Activated T-helper 1 cell treated with anti-CD3 and anti-CD28 coated beads, Interleukin-2, amount 50 U/mL, for 16 hours (primary cell): ENCODE measurements at places on chromosomes 2 and 18.

DNA sequence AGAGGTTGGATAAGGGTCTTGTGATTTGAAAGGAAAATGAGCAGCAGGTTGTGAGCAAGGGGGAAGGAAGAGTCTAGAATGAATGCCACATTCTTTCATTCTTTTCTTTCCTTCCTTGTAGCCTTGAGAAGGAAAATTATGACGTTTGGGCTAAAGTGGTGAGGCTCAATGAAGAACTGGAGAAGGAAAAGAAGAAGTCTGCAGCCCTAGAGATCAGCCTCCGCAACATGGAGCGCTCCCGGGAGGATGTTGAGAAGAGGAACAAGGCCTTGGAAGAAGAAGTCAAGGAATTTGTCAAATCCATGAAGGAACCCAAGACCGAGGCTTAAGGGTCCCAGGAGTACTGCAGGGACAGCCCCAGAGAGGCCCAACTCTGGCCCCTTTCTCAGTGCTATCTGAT lies 45.3 kb downstream of the BMP10 start:
- DNase-seq, result no peak

- no peak for DNase-seq
These were observed 89.8 kb downstream of the CABYR start for GRCh38 chr18:24228667-24229041.

- no peak for DNase-seq
These were observed 6.7 kb downstream of the SFTPB start for GRCh38 chr2:85661139-85661858.

- DNase-seq, result no peak
These were observed 409.0 kb upstream of the SMIM21 start for GRCh38 chr18:75836516-75836915.

- DNase-seq, result no peak
These were observed 8.6 kb downstream of the ITGA4 start for GRCh38 chr2:181465676-181466375.

DNA sequence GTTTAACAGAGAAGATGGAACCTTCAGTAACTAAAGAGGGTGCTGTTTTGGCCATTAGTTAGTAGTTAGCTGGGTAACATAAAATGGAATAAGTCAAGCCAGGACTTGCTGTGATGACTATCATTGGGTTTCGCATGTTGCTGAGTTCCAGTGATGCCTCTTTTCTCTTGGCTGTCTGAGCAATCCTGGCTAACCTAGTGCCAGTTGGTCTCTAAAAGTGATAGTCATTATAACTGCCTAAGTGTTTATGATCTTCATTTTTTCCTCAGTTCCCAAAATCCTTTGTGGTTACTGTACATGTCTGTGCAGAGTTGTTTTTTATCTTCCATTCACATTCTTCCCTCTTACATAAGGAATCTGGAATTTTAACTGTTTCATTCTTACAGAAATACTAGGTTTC lies 33.4 kb downstream of the WDR43 start:
- no peak for DNase-seq

GRCh38 chr2:38268691-38269327 lies 108.3 kb downstream of the ATL2 start:
- no peak for DNase-seq

GRCh38 chr2:28610583-28611201 lies 114.8 kb downstream of the PLB1 start:
- no peak for DNase-seq

DNA sequence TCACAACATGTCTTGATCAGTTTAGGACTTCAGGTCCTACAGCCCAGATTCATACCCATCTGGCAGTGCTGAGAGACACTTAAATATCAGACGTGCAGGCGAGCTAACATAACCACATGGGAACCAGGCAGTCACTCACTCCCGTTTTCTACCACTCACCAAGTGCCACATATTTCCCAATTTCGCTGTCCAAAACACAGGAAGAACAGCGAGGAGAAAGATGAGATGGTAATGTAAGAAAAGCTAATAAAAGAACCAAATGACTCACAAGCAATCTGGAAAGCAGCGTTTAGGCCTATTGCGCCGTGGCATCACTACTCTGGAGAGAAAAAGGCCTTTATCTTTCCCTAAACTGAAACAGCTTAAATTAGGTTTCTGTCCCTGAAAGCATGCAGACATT lies 647.8 kb upstream of the SLC39A10 start:
- DNase-seq, result no peak

DNA sequence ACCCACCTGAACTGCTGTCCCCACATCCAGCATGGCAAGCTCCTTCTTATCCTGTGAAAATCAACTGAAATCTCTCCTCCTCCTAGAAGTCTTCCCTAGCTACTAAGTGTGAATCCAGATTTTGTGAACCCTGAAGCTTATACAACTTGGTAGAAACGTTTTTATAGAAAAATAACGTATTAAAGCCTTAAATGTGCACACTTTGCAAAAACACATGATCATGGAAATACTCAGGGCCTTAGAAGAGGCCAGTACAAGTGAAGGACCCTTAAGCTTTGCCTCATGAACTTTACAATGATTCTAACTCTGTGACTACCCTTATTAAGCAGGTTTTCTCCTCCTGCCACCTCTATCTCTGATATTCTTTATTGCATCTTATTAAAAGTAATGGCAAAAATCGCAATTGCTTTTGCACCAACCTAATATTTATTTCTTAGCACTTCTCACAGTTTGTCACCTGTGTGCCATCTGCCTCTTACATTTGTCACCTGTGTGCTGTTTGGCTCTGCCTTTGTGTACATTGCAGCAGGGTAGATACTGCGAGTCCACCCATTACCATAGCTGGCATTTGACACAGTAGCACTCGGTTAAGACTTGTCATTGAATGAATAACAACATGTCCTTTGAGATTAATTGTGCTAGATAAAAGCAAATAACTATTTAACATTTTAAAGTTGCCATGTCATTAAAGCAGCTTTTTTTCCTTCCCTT lies 42.2 kb downstream of the FRZB start:
- DNase-seq, result no peak

DNA sequence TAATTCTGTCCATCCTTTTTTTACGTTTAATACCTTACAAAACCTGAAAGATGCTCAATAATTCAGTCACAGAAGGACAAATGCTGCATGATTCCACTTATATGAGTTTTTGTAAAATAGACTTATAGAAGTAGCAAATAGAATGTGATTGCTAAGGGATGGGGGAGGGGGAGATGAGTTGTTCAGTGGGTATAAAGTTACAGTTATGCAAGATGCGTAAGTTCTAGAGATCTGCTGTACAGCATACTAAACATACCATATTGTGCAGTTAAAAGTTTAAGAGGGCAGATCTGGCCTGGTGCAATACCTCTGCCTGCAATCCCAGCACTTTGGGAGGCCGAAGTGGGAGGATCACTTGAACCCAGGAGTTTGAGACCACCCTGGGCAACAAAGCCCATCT lies 78.8 kb downstream of the TET3 start:
- no peak for DNase-seq

DNA sequence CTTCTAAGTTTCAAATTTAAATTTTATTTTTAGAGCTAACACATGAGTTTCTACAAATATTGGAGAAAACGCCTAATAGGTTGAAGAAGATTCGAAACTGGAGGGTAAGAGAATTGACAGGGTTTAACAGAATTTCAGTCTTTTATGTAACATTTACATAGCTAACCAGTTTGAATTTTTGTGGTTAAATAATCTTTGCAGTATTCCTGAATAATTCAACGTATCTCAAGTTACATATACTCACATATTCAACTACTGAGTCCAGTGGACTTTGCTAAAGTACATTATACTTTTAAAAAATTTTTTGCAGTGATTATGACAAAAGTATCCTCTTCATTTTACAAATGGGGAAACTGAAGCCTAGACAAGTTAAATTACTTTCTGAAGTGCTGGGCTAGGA lies 34.0 kb downstream of the CCNT2 start:
- DNase-seq, result no peak

DNA sequence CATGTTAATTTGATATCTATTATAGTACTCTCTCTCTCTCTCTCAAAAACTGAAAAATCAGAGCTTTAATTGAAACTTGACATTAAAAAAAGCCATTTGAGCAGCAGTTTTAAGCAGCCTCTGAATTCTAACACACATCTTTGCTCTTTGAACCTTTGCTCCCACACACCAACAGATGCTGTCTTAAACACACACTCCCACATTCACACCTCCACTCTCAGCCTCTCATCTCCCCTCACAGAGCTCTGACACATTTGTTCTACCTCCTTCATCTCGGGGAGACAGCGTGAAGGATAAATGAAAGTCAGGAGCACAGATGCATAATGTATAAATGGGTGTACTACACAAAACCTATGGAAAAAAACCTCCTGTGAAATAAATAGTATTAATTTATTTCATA lies 95.2 kb downstream of the NAB1 start:
- no peak for DNase-seq

DNA sequence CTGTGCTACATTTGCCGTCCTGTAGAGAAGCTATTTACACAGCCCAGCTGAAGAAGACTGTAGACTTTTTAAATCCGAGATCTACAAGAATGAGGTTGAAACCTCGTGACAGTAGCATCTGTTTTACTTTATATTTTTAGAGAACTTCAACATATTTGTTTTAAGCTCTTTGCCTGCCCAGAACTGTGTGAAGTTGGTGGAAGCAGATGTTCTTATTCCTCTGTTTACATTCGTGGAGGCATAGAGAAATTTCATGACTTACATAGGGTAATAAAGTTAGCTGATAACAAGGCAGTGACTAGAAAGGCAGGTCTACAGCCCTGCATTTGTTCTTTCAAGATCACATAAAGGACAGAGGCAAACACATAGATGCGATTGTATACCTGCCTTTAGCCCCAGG lies 47.0 kb upstream of the MAP3K20 start:
- no peak for DNase-seq

DNA sequence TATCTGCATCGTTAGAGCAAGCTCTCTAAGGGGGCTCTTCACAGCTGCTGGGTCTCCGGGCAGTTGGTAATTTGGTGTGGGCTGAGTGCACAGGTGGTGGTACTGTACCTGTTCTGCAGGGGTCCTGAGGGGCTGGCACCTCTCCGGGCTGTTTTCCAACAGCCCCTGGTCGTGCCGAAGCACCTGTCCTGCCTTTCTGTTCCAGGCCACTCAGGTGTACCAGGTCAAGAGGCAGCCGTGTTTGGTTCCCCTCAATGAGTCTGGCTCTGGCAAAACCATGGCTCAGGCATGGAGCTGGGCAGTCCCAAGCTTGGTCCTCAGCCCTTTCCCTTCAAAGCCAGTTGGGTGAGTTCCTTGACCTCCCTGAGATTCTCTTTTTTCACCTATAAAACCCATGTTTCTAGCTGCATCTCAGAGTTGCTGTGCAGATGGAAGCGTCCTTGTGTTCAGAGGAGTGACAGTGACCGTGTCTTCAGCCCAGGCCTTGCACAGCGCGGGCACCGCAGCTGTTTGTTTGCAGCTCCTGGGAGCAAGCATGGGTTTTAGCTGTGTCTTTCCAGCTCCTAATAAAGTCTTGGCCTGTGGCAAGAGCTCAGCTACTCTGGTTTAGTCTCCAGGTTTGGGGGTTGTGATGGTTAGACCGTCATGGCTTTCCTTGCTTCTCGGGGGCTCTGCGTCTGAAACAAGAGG lies 110.9 kb downstream of the GLI2 start:
- DNase-seq, result no peak

GRCh38 chr2:239438995-239439753 lies 38.4 kb upstream of the HDAC4 start:
- DNase-seq, result no peak

DNA sequence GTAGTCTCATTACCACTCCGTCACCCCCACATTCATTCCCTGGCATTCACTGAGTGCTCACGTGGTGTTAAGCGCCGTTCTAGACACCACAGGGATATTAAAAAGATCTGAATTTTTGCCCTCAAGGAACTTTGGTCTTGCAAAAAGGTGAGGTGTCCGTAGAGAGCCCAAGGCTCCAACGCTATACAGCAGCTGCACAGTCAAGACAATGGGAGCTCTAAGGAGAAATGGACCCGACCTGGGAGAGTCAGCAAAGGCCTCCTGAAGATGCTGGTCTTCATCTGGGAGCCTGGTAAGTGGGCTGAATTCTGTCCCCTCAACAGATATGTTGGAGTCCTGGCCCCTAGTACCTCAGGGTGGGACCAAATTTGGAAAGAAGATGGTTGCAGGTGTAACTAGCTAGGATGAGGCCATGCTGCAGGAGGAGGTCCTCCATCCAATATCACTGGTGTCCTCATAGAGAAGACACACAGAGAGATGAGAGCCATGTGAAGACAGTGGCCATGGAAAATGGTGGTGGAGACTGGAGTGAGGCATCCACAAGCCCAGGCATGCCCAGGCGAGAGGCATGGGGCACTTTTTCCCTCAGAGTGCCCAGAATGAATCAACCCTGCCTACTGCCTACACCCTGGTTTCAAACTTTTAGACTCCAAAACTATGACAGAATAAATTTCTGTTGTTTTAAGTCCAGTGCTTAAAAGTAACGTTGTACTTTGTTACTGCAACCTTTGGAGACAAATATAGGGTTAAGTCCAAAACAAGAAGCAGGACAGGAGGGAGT lies 247.3 kb downstream of the TTC32 start:
- DNase-seq, result no peak

GRCh38 chr2:127573771-127574170 lies 38.3 kb downstream of the MYO7B start:
- DNase-seq, result no peak

DNA sequence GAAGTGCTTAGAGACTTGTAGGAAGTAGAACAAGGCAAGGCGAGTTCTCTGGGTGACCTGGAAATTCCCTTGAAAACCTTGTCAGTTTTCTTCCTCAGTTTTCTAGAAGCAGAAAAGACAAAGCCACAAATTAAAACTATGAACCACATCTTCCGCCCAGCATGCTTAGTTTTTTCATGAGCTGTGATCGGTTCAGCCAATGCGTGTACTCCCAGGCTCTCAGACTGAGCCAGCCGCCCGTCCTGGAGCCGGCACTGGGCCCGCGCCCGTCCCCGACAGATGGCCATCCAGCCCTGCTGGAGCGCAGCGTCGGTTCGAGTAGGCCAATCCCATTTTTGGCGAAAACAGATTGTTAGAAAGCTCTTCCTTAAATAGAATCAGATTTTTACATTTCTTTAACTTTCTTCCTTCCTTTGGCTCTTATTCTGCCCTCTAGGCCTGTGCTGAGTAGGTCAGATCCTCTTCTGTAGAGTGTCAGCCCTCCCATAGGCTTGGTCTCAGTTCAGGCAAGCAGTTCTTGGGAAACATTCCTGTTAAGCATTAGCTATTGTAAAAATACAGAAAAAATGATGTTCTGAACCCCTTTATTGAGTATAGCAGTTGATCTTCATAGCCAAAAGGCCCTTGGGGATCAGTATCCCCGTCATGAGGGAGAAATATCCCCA lies 112.5 kb downstream of the NCK2 start:
- DNase-seq, result no peak

- DNase-seq, result no peak
These were observed 87.0 kb upstream of the ITGA6 start for GRCh38 chr2:172340394-172340793.

- DNase-seq, result no peak
These were observed 101.2 kb upstream of the SMAD2 start for GRCh38 chr18:48031641-48032040.

DNA sequence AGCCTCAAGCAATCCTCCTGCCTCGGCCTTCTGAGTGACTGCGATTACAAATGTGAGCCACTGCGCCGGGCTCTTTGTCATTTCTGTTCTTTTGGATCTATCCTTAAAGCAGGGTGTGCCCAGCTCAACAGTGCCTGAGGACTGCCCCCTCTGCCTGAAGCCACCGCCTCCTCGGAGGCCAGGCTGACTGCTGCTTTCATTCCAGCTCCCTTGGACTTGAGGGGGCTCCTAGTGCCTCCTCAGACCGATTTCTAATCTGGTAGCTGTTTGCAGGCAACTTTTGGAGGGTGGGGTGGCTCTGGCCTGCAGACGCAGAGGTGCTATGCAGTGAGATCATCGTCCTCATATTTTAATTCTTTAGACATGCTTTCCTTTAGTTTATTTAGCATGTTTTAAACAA lies 35.9 kb upstream of the KLF11 start:
- no peak for DNase-seq

GRCh38 chr2:205352593-205352992 lies 329.7 kb upstream of the NRP2 start:
- no peak for DNase-seq
